ENCODE measurements at places on chromosomes 4 and X.

- DNase-seq, result no peak
Measured at GRCh38 chr4:58649226-58649625, 1539.0 kb upstream of the IGFBP7 start.

- no peak for DNase-seq
Measured at GRCh38 chr4:150209140-150209829, 131.0 kb downstream of the DCLK2 start.

DNA sequence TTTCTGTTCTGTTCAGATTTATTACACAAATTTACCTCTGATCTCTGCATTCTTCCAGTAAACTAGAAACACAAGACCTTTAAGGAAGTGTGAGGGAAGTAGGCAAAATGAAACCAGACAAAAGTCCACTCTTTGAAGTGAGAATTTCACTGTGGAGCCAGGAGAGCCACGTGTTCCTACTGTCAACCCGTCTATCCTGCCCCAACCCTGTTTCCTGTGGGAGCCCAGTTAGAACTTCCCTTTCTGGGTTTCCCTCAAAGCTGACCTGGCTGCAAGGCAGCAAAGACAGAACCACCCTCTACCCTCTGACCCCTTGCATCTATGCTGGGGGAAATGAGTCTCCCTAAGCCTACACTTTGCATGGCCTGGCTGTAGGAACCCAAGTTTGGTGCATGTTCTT is 40.0 kb downstream of the TMEM144 start:
- no peak for DNase-seq

DNA sequence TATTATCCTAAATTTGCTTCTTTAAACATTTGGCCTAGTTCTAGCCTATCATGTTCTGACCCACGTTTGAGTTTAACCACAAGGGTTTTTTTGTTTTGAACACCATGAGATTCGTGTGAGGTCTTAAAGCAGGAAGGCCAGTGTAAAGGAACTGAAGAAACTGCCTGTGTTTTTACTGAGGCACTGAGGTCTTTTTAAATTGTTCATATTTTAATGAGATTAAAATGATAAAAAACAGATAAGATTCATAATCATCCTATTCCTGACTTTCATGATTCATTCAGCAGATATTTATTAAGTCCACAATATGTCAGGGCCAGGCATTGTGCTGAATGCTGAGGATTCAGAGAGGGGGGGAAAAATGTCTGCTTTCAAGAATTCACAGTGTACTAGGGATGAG is 3.2 kb downstream of the RPS6KA3 start:
- DNase-seq, result no peak

GRCh38 chr4:176653401-176654220 is 139.1 kb downstream of the VEGFC start:
- DNase-seq, result no peak

- DNase-seq, result no peak
Measured at GRCh38 chrX:100980608-100981497, 11.3 kb downstream of the ARL13A start.

DNA sequence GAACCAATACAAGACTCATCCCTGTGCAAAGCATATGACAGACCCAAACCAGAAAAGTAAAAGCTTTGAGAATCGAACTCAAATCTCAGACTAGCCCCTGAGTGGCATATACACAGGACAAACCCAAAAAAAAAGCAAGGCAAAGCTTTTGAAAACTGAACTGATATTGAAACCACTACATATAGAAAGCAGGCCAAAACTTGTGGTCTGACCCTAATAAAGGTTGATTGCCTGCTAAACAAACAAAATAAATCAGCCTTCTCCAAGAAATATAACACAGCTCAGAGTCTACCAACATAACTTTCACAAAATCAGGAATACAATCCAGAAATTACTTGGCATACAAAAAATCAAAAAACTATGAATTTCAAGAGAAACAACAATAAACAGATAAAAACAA is 40.3 kb downstream of the LRBA start:
- no peak for DNase-seq

DNA sequence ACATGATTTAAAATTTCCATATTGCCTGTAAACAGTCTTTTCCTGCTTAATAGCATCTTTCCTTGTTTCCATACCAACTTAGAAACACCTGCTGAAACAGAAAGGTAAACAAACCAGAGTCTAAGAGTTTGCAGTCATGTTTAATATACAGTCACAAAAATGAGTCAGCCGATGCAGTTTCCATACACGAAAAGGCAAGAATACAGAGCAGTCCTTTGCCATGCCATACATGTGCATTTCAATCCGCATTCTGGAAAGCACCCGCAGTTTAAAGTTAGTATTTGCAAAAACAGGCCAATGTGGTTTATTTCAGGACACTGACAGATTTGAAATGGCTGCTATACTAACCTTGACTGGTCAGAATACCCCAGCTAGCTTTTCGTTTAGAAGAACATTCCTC is 32.1 kb downstream of the ASB5 start:
- no peak for DNase-seq

DNA sequence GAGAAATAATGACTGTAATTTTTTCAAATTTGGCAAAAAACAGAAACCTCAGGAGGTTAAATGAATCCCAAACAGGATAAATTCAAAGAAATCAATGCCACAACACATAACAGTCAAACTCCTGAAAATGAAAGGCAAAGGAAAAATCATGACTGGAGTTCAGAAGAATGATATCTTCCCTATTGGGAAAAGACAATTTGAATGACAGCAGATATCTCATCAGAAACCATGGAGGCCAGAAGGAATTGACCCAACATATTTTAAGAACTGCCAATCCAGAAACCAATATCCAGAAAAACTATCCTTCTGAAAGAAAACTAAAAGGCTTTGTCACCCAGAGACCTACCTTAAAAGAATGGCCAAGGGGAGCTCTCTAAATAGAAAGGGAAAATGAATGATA is 40.1 kb upstream of the MAMLD1 start:
- no peak for DNase-seq

DNA sequence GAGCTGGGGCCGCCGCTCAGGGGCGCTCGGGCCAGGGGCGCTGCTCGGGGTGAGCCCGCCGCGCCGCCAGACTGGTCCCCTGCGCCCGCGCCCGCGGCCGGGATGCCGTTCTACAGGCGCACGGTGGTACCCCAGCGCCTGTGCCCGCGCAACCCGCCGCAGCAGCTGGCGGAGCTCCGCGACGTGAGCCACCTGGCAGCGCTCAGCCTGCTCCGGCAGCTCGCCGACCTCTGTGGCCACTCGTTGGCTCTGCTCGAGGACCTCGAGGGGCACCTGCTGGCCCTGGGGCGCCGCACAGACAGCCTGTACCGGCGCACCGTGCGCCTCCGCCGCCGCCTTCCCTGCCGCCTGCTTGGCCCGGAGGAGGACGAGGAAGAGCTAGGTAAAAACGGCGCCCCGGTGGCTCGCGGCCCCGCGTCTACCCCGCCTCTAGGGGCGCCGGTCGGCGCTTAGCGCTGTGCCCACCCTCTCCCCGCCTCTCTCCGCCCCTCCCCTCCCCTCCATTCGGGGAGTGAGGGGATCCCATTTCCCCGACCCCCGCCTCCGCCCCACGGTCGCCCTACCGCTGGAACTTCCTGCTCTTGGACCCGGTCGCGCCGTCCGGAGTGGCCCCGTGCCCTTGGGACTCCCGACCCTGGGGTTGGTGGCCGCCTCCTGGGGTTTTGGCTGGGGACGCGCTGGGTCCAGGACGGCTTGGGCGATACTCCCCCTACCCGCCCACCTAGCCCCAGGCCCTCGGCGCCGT is 513 bp downstream of the NHSL2 start:
- no peak for DNase-seq

DNA sequence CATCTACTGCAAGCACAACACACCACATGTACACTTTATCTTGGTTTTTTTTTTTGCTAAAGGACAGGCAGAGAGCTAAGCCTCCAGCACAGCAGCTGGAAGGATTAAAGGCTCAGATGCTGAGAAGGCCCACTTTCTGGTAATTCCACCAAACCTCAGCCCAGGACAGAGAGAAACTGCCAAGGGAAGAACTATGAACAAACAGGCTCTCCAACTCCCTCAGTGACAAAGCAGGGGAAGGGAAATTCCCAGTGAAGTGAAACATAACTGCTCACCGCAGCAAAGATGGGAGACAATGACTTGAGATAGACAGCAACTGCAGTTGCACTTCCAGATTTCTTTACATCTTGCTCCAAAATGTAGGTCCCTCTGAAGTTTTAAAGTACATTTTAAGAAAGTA is 4.8 kb downstream of the PROM1 start:
- DNase-seq, result no peak

GRCh38 chrX:31213941-31214340 is 142.1 kb upstream of the FTHL17 start:
- no peak for DNase-seq

DNA sequence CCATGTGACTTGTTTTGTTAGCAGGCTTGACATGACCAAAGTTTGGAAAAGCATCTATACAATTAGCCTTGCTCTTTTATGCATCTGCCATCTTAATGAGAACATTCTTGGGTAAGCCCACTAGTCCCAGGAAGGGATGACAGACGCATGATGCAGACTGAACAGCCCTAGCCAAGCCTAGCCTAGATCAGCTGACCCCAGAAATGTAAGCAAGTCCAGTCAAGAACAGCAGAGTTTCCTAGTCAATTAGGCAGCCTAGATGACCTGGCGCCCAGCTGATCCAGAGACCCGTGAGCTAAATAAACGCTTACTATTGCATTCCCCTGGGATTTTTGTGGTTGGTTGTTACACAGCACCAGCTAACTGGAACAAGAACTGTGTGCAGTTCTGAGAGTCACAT is 457.9 kb downstream of the BCOR start:
- no peak for DNase-seq

- no peak for DNase-seq
Measured at GRCh38 chr4:2332976-2333319, 71.0 kb upstream of the MXD4 start.

- no peak for DNase-seq
Measured at GRCh38 chrX:13483773-13484172, 85.6 kb upstream of the EGFL6 start.

DNA sequence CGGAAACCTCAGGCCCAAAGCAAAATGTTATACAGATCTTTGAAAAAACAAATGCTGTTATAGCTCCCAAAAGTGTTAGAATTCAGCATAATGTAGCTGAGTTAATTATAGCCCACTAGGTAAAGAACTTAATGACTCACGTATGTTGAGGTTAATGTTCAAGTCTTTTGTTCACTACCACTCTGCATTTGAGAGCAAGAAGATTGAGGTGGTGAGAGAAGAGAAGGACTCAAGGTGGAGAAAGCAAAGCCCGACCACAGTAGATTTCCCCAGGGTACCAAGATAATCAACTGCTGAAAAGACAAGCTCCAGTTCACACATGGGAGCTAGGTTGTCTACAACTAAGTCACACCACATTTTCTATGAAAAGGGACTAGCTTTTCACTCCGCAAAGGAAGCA is 480.2 kb downstream of the DTHD1 start:
- no peak for DNase-seq

- no peak for DNase-seq
Measured at GRCh38 chr4:152815078-152815477, 35.3 kb downstream of the ARFIP1 start.

DNA sequence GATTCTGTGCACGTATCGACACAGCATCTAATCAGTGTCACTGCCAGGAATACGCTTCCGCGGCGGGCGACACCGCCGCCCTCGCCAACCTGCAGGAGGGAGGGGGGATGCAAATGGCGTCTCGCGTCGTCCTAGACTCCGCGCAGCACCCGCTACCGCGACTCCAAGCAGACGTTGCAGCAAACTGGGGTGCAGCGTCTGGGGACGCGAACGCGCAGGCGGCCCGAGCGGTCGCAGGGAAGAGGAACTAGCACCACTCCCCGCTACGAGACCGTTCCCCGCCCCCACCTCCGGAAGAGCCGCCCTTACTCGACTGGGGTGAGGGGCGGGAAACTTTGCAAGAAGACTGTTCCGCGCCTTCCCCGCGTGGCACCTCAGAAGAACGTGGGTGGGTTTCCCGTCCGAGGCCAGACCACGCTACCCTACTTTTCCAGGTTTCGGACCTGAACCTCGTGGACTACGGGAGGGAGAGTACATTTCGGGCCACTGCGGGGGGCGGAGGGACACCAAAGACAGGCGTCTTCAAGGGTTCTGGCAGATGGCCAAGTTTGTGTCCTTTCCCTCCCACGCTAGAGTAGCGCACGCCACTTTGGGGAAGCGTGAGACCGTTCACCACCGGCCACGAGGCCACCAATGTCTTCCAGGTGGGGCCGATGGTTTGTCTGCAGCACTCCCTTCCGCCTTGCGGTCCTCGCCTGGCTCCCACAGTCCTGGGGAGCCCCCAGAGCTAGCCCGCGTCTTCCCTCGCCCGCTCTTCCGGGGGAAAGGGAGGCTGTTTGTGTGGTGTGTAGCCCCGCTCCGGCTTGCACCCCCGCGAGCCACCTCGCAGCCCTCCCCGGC is 78.0 kb upstream of the BCOR start:
- DNase-seq, result peak; percentile 46

DNA sequence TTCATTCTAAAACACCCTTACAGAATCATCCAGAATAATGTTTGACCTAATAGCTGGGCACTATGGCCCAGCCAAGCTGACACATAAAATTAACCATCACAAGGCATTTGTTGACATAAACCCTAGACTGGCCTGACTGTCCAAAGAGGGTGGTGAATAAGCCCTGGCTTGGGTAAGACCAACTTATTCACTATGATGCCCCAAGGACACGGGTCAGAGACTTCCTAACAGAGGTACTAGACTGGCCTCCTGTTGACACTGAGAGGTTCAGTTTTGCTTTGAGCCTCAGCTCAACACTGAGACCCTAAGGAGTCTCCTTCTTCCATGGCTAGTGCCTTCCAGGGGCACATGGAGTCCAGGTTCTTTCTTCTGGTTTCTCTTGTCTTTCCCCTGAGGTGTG is 21.3 kb downstream of the FGF2 start:
- DNase-seq, result no peak

All from activated CD8-positive, alpha-beta memory T cell treated with anti-CD3 and anti-CD28 coated beads for 4 hours (primary cell).